Astrocyte (in vitro differentiated cells and primary cell): ENCODE measurements at places on chromosomes 2 and 18. TPM values are rescaled to one million over a fixed set of nuclear protein-coding genes. Genes with fewer than 3 reads are reported as not detected.

The XIRP2 gene
- total RNA-seq, result 0.25 TPM in 1 of 2 replicates, not detected in the other

The CTAGE1 gene
- 0.12 and 0.30 TPM in 2 replicates for total RNA-seq

The KIF1A gene
- 20.3 and 51.2 TPM in 2 replicates for total RNA-seq

The PRSS56 gene
- total RNA-seq, result not detected in 2 replicates

The MEP1B gene
- not detected in 2 replicates for total RNA-seq

The TUBA4B gene
- total RNA-seq, result not detected in 2 replicates

The CPLX4 gene
- total RNA-seq, result not detected in 2 replicates

The SMIM21 gene
- not detected in 2 replicates for total RNA-seq

- no peak for DNase-seq
Measured at GRCh38 chr2:110973262-110973661, 147.5 kb upstream of the BCL2L11 start.

DNA sequence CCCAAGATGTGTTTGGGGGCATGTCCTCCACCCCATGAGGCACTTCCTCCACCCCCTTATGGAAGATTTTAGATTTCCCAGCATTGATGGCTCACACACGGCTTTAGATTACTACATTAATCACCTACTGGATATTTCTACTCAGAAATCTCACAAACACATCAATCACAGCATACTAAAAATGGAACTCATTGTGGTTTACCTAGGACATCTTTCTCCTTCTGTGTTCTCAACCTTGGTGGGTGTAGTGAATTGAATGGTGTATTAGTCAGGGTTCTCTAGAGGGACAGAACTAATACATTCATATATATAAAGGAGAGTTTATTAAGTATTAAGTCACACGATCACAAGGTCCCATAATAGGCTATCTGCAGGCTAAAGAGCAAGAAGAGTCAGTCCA, 82.1 kb upstream of the CYRIA start:
- DNase-seq, result no peak

DNA sequence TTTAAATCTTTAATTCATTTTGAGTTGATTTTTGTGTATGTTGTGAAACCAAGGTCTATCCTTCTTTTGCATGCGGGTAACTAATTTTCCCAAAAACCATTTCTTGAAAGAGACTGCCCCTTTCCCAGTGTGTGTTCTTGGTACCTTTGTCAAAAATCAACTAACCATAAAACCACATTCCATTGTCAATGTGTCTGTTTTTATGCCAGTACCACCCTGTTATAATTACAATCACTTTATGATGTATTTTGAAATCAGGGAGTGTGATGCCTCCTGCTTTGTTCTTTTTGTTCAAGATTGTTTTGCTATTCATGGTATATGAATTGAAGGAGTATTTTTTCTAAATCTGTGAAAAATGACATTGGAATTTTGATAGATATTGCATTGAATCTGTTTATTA, 689.6 kb downstream of the TSN start:
- no peak for DNase-seq

DNA sequence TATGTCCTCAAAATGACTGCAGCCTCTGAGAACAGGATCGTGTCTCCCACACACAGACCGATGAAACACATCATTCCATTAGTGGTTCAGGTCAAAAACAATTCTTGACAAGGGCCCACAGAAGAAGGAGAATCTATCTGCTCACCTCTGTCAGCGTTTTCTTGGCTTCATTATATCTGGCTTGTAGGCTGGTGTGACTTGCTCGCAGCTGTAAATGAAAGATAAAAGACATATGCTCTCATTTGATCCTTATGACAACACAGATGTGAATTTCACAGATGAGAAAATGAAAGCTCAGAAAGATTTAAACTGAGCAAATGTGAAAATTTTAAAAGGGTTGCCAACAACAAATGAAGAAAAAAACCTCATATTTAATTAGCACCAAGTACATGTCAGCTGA, 61.6 kb downstream of the CCDC93 start:
- DNase-seq, result no peak

- DNase-seq, result peak; percentile 86
Measured at GRCh38 chr2:43399515-43400264, 173.3 kb upstream of the ZFP36L2 start.

- DNase-seq, result peak; percentile 27
Measured at GRCh38 chr2:36562973-36563532, 34.9 kb downstream of the FEZ2 start.

DNA sequence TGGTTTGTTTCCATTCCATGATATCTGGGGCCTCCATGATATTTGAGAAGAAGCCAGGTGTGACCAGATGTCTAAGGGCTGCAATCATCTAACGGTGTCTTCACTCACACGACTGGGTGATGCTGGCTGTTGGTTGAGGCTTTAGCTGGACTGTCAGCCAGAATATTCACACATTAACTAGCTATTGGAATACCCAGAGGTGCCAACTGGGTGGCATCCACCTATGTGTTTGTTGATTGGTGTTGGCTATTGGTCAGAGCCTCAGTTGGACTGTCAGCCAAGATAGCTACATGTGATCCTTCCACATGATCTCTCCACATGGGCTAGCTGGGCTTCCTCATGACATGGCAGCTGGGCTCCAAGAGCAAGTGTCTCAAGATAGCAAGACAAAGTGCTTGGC, 117.4 kb downstream of the CDCA7 start:
- no peak for DNase-seq

GRCh38 chr2:85011098-85011497, 40.1 kb downstream of the KCMF1 start:
- no peak for DNase-seq

DNA sequence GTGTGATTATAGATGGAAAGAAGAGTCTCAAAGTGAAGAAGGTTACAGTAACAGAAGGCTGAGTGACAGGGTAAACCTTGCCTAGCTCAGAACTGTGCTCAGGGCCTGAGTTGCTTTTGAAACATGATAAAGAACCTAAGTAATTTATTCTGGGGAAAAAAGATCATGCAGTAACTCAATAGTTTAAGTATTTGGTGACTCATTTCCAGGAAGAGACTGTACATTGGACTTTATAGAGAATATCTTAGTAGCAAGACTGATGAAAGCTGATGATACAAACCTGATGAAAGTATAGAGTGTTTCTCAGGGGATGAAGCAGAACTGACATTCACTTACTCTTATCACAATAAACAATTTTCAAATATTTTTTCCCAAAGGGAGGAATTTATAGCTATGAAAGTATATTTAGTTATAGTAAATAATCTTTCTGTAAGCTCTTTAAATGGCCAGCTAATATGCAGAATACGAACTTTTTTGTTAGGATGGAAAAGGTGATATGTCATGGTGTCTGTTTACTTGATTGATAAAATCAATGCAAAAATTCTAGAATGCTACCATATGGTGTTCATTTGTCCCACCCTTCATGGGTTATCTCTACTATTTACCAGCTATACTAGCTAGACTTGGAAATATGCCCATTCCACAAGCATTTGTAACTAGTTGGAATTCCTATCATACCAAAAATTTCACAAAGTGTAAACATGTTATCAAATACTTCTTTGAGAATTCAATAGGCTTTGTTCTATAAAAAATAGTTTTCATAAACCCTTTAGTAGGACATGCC, 1265.5 kb upstream of the ACVR2A start:
- peak; percentile 64 for DNase-seq

GRCh38 chr2:60485055-60485454, 68.4 kb downstream of the BCL11A start:
- DNase-seq, result no peak

GRCh38 chr2:131724019-131724418, 196.3 kb downstream of the CCDC74A start:
- DNase-seq, result no peak

GRCh38 chr2:152176113-152176714, 651 bp upstream of the STAM2 start:
- DNase-seq, result peak; percentile 44

DNA sequence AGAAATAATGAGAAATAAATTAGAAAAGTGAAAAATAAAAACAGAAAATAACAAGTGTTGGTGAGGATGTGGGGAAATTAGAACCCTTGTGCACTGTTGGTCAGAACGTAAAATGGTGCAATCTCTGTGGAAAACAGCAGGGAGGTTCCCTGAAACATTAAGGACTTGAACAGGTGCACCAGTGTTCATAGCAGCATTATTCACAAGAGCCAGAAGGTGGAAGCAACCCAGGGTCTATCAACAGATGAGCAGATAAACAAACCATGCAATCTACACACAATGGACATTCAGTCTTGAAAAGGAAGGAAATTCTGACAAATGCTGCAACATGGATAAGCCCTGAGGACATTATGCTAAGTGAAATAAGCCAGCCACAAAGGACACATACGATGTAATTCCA, 58.2 kb upstream of the TFCP2L1 start:
- DNase-seq, result no peak

DNA sequence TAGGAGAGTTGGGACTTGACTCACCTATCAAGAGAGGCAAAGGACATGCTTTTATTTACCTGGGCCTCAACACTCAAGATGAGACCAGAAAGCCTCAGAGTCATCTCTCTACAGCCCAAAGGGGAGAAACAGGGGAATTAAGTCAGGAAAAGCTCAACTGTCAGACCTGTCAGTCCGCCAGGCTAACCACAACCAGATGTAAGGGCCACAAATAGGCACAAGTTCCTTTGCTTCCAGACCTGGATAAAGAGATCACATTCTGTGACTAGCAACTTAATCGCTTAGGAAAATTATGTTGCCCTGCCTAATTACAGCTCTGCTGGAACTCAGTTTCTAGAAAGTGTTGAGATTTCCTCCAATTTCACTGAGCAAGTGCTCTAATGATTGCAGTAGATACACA, 67.9 kb downstream of the ANKRD44 start:
- no peak for DNase-seq

- no peak for DNase-seq
Measured at GRCh38 chr18:77044866-77045664, 87.5 kb downstream of the MBP start.

DNA sequence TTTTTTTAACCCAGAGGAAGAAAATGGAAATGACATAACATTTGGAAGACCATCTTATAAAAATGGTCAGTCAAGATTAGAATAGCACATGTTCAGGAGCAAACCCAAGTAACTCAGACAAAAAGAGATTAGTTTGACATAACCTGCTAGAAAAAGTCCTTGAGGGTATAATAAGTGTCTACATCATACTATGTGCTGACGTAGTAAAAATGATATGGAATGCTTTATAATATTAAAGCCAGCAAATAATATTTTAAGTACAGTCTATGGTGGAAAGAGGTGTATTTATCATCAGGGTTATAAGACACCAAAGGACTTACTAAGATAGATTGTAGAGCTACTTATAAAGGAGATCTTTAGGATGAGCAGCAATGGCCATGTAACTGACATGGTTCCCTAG, 169.0 kb downstream of the LTBP1 start:
- DNase-seq, result no peak

- DNase-seq, result no peak
Measured at GRCh38 chr2:189528617-189529016, 52.0 kb downstream of the SLC40A1 start.

DNA sequence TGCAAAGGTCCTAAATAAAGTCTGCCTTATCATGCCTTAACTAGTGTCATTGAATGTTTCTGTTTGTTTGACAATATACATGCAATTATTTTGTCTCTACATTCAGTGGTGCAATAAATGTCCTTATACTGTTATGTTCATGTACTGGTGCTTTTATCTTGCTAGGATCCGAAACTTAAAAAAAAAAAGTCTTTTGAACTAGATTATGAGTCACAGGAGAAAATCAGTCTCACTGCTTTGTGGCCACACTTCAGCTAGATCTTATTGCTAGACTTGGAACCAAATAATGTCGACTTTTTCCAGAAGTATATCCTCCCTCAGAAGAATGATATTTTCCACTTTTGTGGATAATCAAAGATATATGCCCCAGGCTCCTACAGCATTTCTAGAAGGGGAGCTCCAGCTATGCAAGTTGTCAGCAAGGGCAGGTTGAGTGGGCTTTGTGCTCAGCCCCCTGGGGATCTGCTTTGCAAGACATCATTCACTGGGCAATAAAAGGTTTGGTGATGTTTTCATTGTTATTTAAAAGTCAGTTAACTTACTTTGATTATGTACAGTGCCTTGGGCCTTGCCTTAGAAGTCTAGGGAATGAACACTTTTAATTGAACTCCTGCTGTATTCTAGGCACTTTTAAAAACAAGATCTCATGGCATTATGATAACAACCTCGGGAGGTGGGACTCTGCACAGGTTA, 157.1 kb upstream of the LRRTM1 start:
- DNase-seq, result peak; percentile 12

DNA sequence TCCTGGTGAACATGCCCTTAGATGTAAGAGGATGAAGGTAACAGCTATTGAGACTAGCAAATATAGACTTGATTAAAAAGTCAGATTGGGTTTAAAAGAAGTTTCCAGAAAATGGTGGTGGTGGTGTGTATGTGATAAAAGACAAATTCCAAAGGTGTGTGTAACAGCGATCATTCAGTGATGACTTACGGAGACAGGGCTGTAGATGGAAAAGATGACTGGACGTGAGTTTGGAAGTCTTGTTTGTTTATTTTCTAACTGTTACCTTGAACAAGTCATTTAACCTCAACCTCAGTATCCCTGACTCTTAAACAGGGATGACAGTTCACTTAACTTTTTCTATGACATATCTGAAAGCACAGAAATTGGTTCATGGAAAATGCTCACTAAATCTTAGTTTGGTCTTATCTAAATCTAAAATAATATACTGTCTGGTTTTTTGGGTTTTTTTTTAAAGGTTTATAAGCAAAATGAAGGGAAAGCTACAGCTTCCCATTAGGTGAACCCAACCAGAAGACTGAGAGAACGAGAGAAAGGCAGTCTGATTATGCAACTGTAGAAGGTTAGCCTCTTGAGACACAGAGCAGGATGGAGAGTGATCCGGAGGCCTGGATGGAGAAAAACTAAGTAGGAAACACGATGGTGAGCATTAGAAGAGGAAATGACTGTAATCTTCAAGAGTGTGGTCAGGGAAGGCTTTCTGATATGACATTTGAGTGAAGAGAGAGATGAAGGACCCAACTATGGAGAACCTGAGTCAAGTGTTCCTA, 71.9 kb downstream of the TCF4 start:
- peak; percentile 95 for DNase-seq

- DNase-seq, result no peak
Measured at GRCh38 chr2:159195697-159196096, 90.8 kb downstream of the WDSUB1 start.

- DNase-seq, result peak; percentile 9
Measured at GRCh38 chr2:164220265-164220664, 401.0 kb downstream of the GRB14 start.

GRCh38 chr18:77470569-77471413, 221.1 kb downstream of the GALR1 start:
- DNase-seq, result no peak

- DNase-seq, result no peak
Measured at GRCh38 chr18:55779691-55780585, 191.9 kb upstream of the TCF4 start.

- DNase-seq, result no peak
Measured at GRCh38 chr2:133943108-133943507, 310.8 kb upstream of the MGAT5 start.
